Fibroblast of skin of left quadriceps (primary cell): ENCODE measurements at places on chromosomes 12 and 14.

DNA sequence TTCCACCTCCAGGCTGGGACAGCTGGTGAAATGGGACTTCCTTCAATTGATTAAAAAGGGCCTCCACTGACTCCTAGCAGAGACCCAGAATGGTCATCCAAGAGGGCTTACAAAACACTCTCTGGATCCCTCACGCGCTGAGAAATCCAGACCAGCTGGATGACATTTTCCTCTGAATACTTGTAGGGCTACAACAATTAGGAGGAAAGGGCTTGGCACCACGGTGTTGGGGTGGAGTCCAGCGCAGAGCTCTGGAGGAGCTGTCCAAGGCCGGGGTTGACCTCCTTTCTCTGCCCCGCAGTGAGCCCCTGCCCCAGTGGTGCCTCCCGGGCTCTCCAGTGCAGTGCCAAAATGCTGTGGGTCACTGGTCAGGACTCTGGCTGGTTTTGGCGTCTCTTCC lies 189.0 kb upstream of the CCND2 start:
- no peak for DNase-seq

GRCh38 chr14:29823816-29824215 lies 103.8 kb downstream of the PRKD1 start:
- DNase-seq = no peak

DNA sequence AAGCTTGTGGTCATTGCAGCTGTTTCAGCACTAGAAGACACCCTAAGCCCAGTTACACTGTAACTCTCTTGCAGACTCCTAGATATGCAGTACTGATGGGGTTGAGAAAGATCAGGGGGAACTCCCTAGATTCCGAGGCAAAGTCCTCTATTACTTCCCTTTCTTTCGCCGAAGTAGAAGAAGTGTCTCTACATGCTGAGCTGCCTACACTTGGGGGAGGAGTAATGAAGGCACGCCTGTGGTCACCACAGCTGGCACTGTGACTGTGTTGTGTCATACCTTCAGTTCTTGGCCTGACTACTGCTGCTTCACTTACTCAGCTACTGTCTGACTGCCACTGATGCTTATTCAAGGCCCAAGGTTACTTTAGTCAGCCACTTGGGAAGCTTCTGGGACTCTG lies 35.1 kb upstream of the RPL10L start:
- no peak for DNase-seq

DNA sequence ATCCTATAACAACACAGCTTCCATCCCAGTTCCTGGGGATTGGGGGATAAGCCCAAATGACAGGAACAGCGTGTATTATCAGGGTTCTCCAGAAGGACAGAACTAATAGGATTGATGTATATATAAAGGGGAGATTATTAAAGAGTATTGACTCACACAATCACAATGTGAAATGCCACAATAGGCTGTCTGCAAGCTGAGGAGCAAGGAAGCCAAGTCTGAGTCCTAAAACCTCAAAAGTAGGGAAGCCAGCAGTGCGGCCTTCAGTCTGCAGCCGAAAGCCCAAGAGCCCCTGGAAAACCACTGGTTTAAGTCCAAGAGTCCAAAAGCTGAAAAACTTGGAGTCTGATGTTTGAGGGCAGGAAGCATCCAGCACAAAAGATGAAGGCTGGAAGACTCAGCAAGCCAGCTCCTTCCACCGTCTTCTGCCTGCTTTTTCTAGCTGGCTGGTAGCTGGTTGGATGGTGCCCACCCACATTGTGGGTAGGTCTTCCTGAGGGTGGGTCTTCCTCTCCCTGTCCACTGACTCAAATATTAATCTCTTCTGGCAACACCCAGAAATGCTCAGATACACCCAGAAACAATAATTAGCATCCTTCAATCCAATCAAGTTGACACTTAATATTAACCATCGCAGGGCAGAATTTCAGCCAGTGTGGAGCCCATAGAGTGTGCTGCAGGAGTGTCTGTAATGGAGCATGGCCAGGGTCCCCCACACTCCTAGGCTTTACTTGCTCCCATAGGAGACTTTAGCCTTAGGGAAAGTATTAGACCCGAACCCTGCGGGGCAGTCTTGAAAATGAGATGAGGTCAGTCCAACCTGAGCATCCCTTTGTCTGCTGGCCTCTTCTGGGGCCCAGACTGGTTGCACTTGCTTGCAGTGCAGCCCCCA lies 111.1 kb downstream of the SINHCAF start:
- no peak for DNase-seq

- no peak for DNase-seq
Measured at GRCh38 chr12:52699960-52700359, 3.4 kb downstream of the KRT77 start.

- no peak for DNase-seq
Measured at GRCh38 chr12:107328442-107329133, 235.2 kb upstream of the CRY1 start.

- no peak for DNase-seq
Measured at GRCh38 chr12:95298916-95299315, 81.3 kb downstream of the VEZT start.

DNA sequence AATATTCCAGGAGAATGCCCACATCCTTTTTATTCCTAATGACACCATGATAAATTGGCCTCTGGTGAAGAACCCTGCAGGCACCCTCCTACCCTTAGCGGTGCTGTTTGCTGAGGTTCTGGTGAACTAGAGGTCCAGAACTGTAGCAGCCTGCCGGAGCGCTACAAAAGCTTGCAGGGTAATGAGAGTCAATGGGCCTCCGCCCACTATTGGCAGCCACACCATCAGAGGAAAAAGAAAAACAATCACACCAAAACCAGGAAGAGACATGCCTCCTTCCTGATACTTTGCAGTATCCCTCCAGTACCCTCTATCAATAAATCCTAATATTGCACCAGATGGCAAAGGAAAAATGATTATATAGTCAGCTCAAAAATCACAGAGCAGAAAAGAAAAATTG lies 142.9 kb downstream of the SPTSSA start:
- DNase-seq = no peak
